ENCODE measurements at places on chromosomes 5 and 9.

GRCh38 chr5:14557791-14558415 is 23.7 kb upstream of the OTULINL start:
- peak; percentile 14 for DNase-seq

DNA sequence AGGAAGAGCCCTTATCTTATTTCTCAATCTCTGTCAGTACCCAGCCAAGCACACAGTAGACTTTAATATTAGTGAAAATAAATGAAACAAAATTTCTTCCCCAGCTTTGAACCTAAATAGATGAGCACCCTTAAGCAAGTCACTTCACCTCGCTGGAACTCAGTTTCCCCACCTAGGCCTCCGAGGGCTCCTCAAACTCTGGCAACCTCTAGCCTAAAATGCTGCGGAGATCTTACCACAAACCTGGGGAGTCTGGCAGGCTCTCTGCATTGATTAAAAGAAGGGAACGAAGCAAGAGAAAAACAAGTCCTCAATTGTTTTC is 326 bp downstream of the RIGI start:
- peak; percentile 58 for DNase-seq

DNA sequence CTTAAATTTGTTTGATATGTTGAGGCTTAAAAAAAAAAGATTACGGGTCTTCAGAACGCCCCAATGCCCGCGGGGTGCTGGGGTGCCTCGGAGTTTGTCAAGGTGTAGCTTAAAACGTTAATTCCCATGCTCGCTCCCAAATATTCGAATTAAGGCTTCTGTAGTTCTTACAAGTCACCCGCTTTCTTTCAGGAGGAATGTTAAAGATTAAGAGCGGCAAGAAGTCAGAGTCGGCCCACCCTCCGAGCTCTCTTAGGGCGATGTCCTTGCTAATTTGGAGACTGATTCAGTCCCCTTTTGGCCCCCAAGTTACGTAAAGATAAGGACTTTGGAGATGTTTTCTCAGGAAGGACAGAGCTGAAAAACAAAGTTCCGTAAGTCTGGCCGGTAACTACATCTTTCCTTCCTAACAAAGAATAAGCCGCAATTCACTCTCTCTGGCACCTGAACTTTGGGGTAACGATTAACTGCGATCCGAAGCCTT is 746 bp upstream of the NPM1 start:
- peak; percentile 76 for DNase-seq

DNA sequence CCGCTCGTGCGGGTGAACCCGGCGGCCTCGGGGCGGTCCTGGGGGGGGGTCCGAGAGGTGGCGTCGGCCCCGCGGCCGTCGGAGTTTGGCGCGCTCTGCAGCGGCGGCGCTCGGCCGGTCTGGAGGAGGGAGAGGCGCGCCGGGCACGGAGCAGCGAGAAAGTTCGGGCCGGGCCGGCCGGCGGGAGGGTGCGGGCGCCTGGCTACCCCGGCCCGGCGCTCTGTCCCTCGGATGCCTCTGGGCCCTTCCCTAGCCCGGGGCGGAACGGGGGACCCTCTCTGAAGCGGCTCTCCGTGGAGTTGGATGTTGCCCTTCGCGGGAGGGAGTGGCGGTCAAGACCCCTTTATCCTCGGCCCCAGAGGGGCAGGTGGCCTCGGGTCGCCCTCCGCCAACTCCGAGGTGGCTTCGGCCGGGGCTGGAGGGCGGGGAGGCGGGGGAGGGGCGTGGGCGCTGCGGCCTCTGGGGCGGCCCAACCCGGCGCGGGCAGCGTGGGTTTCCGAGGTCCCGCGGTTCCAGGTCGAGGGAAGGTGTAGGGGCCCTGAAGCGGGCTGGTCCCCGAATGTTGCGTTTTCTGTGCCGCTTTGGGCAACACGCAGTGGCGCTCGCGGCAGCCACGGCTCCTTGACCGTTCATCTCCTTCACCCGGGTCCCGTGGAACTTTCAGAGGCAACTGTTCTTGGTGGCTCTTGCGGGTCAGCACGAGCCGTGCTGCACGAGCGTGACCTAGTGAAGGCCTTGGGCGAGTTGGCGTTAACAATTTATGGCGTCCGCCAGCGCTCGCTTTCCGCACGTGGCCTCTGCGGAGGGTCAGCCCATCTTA is 290.5 kb downstream of the DOCK8 start:
- peak; percentile 37 for DNase-seq

DNA sequence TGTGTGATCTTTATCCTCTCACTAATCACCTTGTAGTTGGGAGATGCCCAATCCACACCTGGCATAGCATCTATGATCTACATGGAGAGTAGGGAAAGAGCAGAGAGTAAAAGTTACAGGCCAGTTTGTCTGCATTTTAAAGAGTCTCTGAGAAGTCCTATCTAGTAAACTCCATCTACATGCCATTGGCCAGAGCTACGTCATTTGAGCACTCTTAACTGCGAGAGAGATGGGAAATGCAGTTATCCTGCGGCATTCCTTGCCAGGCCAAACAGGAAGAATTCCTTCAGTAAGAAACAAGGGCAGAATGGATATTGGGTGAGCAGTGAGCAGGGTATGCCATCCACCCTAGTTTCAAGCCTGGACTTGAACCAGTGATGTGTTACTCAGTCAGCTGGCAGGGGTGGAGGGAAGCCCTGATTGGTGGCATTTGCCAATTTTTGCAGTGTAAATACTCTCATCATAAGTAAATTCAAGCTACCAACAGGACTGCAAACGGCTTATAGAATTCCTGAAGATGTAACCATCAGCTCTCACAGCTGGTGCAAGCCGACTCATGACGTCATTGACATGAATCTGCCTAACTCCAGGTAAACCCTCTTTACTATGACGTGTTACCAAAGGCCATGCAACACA is 156.8 kb upstream of the MSX2 start:
- no peak for DNase-seq

GRCh38 chr9:7266911-7267595 is 509.3 kb downstream of the KDM4C start:
- no peak for DNase-seq

GRCh38 chr5:138705007-138705406 is 48.2 kb upstream of the CTNNA1 start:
- no peak for DNase-seq

DNA sequence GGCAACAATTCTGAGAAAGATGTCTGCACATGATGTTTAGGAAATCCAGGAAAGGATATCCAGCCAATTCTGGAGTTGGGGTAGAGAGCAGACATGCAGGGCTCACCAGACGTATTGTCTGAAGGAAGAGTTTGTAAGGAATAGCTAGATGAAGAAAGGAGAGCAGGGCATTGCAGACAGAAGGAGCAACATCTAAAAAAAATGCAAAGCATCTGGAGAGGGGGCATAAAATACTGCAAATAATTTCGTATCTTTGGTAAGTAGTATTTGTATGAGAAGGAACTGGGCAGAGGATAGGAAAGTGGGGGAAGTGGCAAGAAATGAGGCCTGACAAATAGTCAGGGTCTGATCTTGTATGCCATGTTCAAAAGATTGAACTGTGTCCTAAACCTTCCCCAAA is 74.8 kb downstream of the MACIR start:
- DNase-seq: no peak

DNA sequence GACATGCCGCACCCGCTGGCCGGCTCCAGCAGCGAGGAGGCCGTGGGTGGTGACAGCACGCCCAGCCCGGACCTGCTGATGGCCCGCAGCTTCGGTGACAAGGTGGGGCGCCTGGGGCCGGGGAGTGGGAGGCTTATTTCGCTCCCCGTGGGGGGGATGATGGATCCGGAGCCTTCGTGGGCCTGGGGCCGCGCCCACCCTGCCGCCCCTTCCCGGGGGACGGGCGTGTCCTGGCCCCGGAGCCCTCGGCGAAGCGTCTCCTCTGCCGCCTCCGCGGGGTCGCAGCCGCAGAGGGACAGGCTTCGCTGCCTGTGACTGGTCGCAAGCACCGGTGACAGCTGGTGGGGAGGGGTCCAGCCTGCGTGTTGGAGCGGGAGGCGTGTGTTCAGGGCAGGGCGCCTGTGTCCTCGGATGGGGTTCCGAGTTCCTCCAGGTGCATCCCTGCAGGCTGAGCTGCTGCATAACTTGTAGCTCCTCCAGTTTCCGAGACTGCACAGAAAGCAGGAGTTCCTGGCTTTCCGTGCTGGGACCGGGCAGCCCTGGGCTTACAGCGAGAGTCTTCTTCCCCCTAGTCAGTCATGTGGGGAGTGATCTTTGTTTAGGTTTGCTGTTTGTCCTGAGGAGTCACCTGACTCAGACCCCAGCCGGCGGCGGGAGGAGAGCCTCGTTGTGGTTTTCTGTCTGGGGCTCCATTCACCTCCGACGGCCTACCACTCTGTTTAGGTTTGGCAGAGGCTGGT is 666 bp downstream of the SNX30 start:
- DNase-seq: peak; percentile 54

DNA sequence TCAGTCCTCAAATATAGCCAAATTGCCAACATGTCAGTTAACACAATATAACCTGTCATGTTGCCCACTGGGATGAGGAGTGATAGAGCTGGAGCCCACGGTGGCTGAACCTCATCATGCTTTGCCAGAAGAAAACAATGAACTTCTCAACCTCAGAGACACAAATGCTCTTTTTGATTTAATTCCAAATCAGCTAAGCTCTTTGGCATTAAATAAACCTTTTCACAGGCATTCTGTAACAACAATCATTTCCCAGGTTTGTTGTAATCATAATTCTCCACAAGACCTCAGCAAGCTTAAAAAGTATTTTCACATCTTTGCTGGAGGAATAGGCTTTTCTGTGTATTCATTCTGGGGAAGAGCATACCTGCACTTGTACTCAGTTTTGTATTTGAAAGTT is 830.9 kb downstream of the MAT2B start:
- no peak for DNase-seq

- no peak for DNase-seq
Measured at GRCh38 chr5:180001136-180001535, 70.4 kb downstream of the RNF130 start.

DNA sequence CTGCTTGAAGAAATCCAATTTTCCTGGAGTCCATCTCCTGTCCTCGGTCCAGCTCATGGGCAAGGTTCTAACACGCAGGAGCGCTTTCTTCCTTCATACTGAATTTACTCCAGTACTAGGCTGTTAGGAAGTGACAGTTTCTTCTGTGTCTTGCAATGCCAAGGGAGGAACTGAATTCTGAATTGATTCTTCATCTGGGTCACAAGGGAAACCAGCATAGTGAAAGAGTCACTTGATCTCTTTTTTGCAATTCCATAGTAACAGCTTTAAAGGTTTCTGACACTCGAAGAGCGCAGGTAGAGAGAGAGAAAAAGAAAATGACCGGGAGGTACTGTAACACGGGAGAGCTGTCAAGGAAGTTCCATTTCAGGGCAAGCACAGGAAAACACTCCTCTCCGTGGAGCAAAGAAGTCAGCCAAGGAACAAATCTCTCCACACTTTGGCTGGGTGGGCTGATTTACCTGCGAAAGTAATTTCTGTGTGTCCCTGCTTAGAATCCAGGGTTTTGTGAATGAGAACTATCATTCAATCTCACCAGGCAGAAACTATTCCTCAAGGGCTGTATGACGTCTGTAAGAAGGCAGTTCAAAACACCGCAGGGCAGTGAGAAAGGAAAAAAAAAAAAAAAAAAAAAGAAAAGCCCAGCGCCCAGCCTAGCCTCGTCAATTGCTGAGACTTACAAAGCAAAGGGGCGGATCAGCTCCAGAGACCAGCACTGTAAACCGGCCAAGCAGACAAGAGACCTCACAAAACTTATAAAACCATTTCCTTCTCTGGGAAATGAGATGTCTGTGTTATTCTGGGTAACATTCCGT is 617.8 kb downstream of the PDE4D start:
- DNase-seq: peak; percentile 60

- DNase-seq: peak; percentile 91
Measured at GRCh38 chr5:68290260-68290674, 74.7 kb downstream of the PIK3R1 start.

GRCh38 chr9:18472841-18473251 is 1.1 kb upstream of the ADAMTSL1 start:
- no peak for DNase-seq

DNA sequence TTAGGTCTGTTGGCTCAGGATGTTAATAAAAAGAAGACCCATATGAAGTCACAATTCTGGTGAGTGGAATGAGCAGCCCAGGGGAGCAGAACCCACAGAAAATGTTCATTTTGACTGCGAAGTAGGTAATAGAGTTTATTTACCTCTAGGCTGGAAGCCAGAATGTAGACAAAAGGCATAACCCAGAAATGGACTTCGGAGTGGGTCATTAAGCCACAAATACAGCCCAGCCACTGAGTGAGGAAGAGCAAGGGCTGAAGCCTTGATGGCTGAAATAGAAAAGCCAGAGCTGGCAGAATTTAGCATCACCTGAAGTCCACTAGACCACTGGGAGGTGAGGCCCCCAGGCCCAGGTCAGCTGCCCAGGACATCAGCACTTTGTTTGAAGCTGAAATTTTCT is 168.0 kb downstream of the NXNL2 start:
- no peak for DNase-seq

- peak; percentile 64 for DNase-seq
Measured at GRCh38 chr5:126973193-126973592, 57.2 kb downstream of the MARCHF3 start.

- DNase-seq: no peak
Measured at GRCh38 chr5:176180339-176180738, 57.9 kb upstream of the SIMC1 start.

DNA sequence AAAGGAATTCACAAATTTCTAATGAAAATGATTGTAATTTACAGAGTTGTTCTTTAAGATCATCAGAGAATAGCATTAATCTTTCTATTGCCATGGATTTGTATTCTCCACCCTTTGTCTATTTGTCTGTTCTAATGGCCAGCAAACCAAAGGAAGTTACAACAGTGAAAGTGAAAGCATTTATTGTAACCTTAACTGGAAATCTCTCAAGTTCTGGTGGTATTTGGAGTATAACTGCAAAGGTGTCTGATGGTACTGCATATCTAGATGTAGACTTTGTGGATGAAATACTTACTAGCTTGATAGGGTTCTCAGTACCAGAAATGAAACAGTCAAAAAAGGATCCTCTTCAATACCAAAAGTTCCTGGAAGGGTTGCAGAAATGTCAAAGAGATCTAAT is 21.7 kb downstream of the RMI1 start:
- DNase-seq: peak; percentile 2

GRCh38 chr5:113808956-113809355 is 295.5 kb downstream of the YTHDC2 start:
- no peak for DNase-seq

DNA sequence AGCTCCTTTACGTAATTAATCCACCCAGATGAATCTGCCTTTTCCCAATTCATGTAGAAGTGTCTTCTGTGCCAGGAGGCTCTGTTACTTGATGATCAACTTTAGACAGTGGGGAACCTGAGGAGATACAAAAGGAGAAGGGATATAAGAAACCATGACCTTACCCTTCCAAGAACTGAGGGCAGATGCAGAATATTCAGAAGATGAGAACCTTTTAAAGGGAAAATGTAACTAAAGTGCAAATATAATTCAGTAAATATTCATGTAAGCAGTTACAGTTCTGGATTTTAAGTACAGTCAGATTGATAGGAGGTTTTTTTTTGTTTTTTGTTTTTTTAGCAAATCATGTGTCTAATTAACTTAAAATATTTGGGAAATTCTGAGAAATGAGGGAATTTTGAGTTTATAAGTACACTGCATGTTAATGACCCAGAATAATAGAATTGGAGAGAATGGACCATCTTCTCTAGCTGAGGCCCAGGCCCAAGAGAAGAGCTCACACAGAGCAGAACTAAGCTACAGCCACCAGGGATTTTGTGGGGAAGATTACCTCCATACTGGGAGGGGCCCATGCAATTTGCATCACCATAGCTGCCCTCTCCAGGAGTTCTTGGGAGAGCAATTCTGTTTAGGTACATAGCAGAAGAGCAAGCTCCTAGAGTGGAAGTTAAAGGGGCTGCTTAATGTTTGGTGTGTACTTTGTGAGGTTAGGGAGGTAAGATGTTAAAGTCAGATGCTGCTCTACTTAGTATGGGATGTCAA is 61.5 kb downstream of the SV2C start:
- DNase-seq: no peak

- DNase-seq: no peak
Measured at GRCh38 chr5:108028412-108028811, 353.5 kb downstream of the FBXL17 start.
